Right forelimb (tissue), 1 donor: ENCODE measurements at places on chromosomes 13 and 19.
A peak's percentile ranks its signal among the peaks of the same experiment; 100 is the strongest.

- DNase-seq: no peak
Measured at GRCh38 chr19:48444129-48444935, 1.5 kb upstream of the GRWD1 start.

GRCh38 chr13:79533781-79534400, 52.9 kb downstream of the NDFIP2 start:
- DNase-seq: no peak

GRCh38 chr19:13597640-13598039, 91.4 kb upstream of the CACNA1A start:
- DNase-seq: peak; percentile 64

- DNase-seq: no peak
Measured at GRCh38 chr13:105127732-105128131, 1407.7 kb downstream of the EFNB2 start.

DNA sequence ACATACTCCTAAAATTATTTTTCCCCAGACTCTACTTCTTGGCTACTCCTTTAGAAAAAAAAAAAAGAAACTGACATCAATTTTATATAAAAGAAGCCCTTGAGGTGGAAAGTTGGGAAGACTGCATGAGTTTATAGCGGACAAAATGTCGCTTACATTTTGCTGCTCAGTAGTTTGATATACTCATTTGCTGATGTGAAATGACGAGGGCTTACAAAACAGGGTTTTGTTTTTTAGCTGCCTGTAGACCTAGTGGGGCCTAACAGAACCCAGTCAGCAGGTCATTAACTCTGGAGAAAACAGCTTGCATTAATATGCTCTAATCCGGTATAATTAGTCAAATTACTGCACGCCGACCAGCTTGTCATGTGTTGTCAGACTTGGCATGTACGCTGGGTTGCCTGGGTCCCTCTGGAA, 37.6 kb upstream of the MAB21L1 start:
- no peak for DNase-seq
